ENCODE measurements at places on chromosomes 3 and 15. TPM values are rescaled to one million over a fixed set of nuclear protein-coding genes. Genes with fewer than 3 reads are reported as not detected.

The SMCO1 gene
- total RNA-seq, result not detected

GRCh38 chr3:71989165-71989564 is 204.2 kb upstream of the PROK2 start:
- DNase-seq, result no peak

DNA sequence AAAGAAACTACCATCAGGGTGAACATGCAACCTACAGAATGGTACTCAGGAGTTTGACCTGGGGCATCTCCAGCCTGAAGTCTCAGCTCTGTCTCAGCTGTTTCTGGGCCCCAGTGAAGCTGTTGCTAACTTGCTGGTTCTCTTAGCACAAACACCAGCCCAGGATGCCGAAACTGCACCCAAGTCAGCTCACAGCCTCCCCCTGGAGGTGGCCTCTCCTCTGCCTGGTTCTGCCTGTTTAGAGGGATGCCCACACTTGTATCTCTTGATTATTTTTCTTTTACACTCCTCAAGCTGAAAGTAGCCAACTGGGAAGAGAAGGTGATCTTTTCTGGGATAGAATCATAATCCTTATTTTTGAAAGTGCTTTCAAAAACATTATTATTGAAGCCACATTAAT is 289.0 kb upstream of the RASGRP1 start:
- no peak for DNase-seq

The KLHL40 gene
- not detected for total RNA-seq

The KLHL6 gene
- 36.7 TPM for total RNA-seq

DNA sequence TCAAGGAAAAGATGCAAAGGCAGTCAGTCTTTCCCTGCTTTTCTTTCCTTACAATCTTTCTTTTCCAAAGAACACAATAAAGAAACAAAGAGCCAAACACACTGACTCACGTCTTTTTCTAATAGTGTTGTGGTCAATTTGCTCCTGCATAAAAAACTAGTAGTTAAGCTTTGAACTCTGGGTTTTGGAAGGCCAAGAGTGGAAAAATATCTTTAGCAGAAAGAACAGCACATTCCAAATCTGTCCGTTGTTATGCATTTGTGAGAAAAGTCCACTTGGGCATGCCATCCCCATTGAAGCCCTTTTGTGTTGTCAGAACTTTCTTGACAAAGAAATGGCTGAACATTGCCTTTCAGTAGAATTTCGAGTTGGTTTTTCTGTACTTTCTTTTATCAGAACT is 18.2 kb downstream of the COL8A1 start:
- no peak for DNase-seq

GRCh38 chr3:80733522-80734176 is 965.9 kb upstream of the ROBO1 start:
- no peak for DNase-seq

The CHRFAM7A gene
- total RNA-seq, result 9.6 TPM

- DNase-seq, result no peak
These were observed 9.3 kb upstream of the MAGI1 start for GRCh38 chr3:66048051-66048395.

GRCh38 chr3:23376516-23377248 is 173.6 kb downstream of the UBE2E2 start:
- DNase-seq, result no peak

The PDE8A gene
- total RNA-seq, result 49.2 TPM

GRCh38 chr3:197468167-197468566 is 87.6 kb downstream of the BDH1 start:
- DNase-seq, result no peak

- DNase-seq, result no peak
These were observed 28.9 kb upstream of the PTX3 start for GRCh38 chr3:157407769-157408168.

GRCh38 chr3:28022916-28023315 is 218.5 kb upstream of the CMC1 start:
- no peak for DNase-seq

- no peak for DNase-seq
These were observed 115.0 kb downstream of the MEX3B start for GRCh38 chr15:81930582-81931369.

The RNF13 gene
- 138 TPM for total RNA-seq

DNA sequence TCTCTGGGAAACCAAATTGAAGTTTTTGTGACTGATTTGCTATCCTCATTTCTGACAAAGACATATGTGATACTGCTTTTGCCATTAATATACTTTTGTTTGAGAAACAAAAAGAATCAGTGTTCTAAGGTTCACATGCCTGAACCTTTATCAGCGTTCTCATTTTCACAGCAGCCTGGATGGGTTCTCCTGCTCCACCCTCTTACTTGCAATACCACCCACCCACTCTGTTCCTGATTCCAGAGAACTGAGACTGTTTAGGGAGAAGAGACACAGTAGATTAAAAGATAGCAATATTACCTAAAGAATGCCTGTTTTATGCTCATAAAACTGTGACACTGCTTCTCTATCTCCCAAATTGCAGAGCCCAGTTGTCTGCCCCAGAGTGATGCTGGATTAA is 25.8 kb upstream of the ARL6 start:
- no peak for DNase-seq

GRCh38 chr3:120858521-120858920 is 49.5 kb upstream of the STXBP5L start:
- DNase-seq, result no peak

- DNase-seq, result peak; percentile 77
These were observed 97.3 kb downstream of the NPAP1 start for GRCh38 chr15:24772686-24773373.

DNA sequence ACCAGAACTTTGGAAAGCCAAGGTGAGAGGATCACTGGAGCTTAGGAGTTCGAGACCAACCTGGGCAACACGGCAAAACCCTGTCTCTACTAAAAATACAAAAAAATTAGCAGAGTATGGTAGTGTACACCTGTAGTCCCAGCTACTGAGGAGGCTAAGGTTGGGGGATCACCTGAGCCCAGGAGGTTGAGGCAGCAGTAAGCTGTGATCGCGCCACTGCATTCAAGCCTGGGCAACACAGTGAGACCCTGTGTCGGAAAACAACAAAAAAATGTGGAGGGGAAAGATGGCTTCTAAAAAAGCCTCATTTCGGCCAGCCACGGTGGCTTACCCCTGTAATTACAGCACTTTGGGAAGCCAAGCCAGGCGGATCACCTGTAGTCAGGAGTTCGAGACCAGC is 54.5 kb downstream of the SETD2 start:
- no peak for DNase-seq

The SLC22A13 gene
- 0.32 TPM for total RNA-seq
